ENCODE measurements at places on chromosomes 2 and 18. TPM values are rescaled to one million over a fixed set of nuclear protein-coding genes. Genes with fewer than 3 reads are reported as not detected.

DNA sequence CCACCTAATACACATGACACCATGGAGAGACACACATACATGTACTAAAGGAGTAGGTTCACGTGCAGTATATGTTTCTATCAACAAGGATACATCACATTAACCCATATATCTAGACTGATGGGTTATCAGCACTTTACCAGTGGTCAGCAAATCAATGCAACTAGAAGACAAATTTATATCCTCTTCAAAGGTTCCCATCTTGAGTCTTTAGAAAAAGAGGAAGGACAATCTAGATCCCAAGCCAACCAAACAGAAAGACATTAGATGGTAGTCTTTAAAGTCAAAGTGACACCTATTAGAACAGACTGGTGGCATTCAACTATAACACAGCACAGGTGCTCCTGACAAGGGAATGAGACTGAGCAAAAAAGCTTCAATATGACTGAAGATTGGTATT, 13.8 kb upstream of the SERTAD2 start:
- no peak for DNase-seq

DNA sequence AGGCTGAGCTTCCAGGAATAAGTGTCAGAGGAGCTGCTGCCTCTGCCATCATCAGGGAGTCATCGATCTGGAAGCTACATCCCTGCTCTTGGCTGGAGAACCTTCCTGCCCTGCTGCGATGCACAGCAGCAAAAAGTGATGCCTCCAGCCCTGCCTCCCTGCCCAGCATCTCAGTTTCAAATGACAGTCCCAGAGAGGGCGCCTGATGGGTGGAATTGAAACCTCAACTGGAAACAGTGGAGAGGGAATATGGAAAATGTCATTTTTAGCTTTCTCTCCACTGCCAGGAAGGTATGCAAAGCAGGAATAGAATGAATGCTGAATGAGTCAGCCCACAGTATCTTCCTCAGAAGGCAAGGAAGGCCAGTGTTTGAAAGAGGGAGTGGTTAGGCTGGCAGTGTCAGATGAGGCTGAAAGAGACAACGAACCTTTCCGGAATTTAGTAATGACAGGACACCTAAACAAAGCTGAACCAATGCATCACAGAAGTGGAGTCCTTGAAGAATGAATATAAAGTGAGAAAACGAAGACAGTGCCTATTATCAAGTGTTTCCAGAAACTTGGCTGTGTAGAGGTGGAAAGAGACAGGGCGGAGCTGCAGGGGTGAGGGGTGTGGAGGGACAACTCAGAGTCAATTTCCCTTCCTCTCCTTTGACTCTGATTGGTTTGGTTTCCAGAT, 153.9 kb upstream of the NDUFV2 start:
- DNase-seq = no peak

DNA sequence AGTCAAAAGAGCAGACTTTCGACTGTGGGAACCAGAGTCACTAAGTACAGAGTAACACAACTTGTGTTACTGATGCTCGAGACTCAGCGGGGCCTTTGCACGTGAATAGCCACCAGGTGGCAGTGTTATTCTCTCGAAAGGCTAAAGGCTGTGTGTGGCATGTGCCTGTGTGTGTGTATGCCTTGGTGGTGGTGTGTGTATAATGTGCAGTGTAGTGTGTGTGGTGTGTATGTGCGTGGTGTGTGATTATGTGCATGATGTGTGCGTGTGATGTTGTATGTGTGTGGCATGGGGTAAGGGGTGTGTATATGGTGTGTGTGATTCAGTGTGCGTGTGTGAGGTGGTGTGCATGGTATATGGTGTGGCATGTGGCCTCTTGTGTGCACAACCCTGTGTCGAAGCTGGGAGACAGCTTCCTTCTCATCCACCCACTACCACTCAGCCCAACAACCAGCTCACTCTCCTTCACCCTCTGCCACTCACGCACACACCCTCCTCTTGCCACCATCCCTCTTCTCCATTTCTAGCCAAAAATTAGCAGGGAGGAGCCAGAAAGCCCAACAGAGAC, 83.0 kb upstream of the ZNF532 start:
- peak; percentile 68 for DNase-seq

- peak; percentile 15 for DNase-seq
These were observed 2.4 kb downstream of the NFATC1 start for GRCh38 chr18:79397830-79398761.

- no peak for DNase-seq
These were observed 23.9 kb downstream of the ANTXR1 start for GRCh38 chr2:69036926-69037325.

GRCh38 chr2:26179446-26179913, 6.6 kb downstream of the GAREM2 start:
- DNase-seq = no peak

GRCh38 chr2:233419602-233420391, 65.5 kb downstream of the DGKD start:
- DNase-seq = no peak

DNA sequence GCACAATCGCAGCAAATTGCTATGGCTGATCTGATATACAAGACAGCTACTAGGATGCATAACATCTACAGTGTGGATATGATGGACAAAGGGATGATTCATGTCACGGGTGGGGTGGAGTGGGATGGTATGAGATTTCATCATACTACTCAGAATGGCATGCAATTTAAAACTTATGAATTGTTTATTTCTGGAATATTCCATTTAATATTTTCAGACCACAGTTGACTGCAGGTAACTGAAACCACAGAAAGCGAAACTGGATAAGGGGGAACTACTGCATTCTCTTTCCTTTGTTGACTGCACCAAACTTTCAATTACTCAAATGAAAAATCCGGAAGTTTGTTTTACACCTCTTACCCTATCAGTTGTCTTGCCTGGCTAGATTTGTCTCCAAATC, 94.4 kb upstream of the NEUROD1 start:
- DNase-seq = no peak

DNA sequence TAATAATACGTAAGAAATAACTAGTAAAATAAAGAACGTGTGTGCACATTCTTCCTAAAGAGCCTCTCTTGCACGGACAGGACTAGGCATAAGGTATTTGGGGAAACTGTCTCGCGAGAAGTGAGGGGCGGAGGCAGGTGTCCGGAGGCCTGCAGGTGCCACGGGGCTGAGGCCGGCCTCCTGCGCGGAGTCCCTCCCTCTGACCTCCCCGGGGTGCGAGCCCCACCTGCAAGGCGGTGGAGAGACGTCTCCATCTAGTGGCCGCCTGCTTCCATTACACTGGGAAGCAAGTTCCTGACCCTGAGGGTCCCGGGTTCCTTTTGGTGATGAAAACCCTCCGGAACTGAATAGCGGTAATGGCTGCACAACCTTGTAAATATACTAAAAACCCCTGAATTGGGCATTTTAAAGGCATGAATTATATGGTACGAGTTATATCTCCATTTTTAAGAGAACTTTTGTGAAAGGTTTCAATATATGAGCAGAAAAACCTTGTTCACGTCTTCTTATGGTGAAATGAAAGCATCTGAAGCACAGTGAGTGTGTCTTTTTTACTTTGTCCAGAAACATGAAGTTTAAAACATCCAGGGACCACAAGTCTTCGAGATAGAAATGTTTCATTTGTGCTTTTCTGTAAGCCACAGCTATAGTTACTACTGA, 35.5 kb upstream of the CTDP1 start:
- DNase-seq = peak; percentile 60

DNA sequence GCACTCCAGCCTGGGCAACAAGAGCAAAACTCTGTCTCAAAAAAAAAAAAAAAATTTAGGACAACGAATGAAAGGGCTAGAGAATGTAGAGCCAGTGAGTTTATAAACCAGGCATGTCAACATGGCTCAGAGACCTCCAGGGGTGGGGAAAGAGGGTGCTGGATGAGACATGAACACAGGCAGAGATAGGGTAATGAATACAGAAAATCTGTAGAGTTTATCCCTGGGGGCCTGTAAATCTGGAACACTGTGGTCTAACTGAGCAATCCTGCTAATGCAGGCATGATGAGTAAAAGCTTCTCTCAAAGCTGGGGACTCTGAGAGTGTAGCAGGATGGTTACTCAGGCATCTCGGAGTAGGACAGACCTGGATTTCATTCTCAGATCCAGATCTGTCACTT, 59.2 kb upstream of the IGFBP2 start:
- no peak for DNase-seq

GRCh38 chr2:165814473-165814872, 20.4 kb upstream of the GALNT3 start:
- DNase-seq = no peak

DNA sequence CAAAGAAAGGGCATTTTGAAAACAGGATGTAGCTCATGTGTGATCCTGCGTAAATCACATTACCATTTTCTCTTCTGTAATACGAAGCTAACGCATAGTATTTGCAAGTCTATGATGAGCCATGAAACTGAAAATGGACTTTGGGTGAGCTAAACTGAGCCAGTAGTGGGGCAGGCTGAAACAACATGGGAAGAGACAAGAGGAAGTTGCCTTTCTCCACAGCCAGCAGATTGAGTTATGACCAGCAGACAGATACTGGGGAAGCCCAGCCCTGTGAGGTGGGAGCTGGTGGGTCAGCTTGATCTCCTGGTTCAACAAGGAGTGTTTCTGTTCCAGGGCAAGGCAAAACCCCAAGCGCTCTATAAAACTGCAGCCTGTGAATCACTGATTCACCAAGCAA, 11.8 kb downstream of the CYRIA start:
- no peak for DNase-seq

- DNase-seq = no peak
These were observed 52.8 kb upstream of the RAB12 start for GRCh38 chr18:8556424-8556823.

DNA sequence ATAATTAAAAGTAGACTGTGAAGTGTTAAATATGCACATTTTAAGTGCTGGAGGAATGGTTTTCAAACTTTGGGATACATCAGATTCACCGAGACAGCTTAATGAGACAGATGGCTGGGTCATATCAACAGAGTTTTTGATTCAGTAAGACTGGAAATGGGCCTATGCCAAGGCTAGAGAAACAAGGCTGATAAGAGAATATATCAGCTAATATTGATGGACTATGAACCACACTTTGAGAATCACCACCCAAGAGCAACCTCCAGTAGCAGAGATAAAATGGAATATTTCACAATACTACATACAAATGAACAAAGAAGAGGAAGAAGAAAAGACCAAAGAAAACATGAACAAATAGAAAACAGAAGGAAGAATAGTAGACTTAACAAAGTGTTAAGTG, 450.2 kb upstream of the KLHL29 start:
- no peak for DNase-seq

DNA sequence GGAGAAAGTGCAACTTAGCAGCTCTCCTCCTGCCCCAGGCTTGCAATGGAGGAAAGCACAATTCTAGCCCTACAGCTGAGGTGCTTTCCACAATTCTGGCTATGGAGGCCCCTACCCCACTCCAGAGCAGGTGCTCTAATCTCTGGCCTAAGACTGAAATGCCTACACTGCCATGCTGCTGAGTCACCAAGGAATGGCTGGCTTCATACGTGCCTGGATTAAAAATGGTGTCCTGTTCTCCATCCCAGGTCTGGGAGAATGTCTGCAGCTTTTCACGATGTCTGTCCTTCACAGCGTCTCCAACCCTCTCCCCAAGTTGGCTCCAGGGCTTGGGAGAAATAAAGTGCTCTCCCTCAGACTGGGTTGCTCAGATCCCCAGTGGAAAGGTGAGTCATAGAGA, 48.5 kb downstream of the MBOAT2 start:
- DNase-seq = no peak

Gene GPR17
- total RNA-seq = 0.16 TPM

Gene ARHGAP28
- 1.5 TPM for total RNA-seq

Gene CCDC74B
- 0.44 TPM for total RNA-seq

Gene ASB3
- total RNA-seq = 11.4 TPM
